ENCODE measurements at places on chromosomes 1 and 21. TPM values are rescaled to one million over a fixed set of nuclear protein-coding genes. Genes with fewer than 3 reads are reported as not detected.
A peak's percentile ranks its signal among the peaks of the same experiment; 100 is the strongest.

VAMP3 gene
- polyA plus RNA-seq = 88.0 TPM

IGSF21 gene
- polyA plus RNA-seq = not detected

GIPC2 gene
- polyA plus RNA-seq = 0.06 TPM

DNA sequence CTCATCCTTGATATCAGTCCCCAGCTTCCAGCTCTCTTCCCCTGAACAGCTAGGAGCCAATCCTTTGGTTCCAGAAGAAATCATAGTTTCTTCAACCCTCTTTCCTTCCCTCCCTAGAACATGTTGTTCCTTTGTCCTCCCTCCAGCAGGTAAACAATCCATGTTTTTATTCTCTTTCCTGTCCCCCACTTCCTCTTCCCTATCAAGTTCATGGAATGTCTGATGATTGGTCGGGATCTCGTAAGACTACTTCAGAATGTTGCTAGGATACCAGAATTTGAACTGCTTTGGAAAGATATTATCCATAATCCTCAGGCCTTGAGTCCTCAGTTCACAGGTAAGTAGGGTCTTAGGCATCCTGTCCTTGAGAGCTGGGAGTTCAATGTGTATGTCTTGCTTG is 23.1 kb upstream of the SLC27A3 start:
- DNase-seq = no peak

DNA sequence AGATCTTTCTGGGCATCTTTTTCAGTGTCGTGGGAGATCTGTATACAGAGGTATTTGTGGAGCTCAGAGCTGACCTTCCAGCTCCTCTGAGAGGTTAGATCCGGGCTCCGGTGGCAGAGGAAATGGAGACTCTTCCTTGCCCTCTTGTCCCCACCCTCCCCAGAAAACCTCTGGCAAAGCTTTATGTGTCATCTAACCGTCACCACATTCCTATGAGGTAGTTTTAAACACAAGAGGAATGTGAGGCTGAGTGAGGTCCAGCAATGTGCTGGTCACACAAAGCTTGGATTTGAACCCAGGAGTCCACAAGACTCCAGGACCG is 1.2 kb downstream of the CD160 start:
- DNase-seq = peak; percentile 91

DNA sequence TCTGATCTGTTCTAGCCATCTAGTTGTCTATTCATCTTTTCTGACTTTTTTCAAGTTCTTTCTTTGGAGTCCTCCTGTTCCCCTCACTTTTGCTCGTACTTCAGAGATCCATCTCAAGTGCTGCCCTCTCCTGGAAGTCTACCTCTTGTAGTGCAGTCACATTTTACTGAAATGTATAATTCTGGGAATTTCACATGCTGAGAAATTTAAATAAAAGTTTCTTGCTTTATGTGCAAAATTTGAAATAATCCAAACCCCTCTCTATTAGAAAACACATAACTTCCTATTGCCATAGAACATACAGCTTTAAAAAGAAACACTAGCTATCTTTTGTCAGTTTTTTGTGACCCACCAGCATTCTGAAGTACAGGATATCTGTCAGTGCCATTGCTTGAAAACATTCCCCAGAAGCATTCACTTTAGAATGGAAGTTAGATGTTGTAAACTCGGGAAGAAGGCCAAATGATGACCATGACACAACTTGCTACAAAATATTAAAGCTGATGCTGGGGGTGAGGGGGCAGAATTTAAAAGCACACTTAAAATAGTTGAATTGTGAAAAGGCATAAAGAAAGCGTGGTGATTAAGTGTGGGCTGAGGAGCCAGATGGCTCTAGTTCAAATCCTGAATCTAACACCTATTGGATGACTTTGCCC is 22.0 kb downstream of the RLF start:
- DNase-seq = peak; percentile 45

GRCh38 chr21:38229260-38229877 is 27.4 kb upstream of the KCNJ15 start:
- DNase-seq = no peak

DNA sequence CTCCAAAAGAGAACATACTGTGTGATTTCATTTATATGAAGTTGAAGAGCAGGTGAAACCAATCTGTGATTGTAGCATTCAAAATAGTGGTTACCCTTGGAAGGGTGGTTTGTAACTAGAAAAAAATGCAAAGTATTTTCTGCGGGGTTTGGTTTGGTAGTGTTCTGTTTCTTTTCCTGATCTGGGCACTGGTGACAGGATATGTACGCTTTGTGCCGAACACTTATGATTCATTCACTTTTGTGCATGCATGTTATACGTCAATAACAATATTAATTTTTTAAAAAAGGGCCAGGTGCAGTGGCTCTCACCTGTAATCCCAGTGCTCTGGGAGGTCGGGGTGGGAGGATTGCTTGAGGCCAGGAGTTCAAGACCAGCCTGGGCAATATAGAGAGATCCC is 63.8 kb downstream of the CD34 start:
- no peak for DNase-seq

GRCh38 chr1:246265481-246265880 is 241.6 kb downstream of the SMYD3 start:
- DNase-seq = peak; percentile 23

Data from IMR-90 (cell line).